ENCODE measurements at places on chromosomes 5 and 9.

DNA sequence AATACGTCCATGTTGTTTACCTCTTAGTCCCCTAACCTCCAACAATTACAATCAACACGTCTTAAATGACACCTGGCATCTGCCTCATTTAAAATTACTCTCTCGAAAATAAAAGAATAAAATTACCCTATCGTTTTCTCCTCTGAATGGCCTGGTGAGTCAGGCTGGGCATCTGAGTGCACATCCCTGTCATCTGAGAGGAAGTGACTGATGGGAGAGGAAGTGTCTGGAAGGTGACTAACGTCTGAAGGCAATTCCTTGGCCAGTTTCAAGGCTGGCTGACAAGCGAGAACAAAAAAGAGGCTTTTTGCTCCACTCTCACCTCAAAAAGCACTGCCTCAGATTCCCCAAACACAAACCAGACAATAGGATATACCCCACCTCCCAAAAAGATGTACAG lies 57.7 kb downstream of the MAPKAP1 start:
- no peak for DNase-seq

GRCh38 chr5:97182571-97183099 lies 412 bp downstream of the RIOK2 start:
- no peak for DNase-seq

DNA sequence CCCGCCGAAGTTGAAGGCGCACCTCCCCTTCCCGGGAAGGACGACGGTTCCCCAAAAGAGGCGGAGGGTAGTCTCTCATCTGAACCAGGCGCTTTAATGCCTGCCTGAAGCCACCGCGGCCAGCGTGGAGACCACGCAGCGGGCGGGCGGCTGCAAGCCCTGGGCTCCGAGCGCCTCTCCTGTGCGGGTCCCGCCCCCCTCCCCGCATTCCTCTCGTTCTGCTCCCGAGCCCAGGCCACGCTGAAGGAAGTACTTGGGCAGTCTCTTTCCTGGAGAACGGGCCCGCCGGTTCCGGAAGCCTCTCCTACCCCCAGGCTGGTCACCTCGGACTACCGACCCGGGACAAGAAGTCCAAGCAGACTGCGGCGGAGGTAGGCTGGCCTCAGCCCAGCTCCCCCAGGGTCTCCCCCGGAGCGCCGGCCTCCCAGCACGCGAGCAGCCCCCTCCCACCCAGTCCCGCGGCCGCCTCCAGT lies 571 bp downstream of the PPIC start:
- DNase-seq = peak; percentile 16

GRCh38 chr5:150562832-150563231 lies 54.9 kb downstream of the NDST1 start:
- DNase-seq = no peak

DNA sequence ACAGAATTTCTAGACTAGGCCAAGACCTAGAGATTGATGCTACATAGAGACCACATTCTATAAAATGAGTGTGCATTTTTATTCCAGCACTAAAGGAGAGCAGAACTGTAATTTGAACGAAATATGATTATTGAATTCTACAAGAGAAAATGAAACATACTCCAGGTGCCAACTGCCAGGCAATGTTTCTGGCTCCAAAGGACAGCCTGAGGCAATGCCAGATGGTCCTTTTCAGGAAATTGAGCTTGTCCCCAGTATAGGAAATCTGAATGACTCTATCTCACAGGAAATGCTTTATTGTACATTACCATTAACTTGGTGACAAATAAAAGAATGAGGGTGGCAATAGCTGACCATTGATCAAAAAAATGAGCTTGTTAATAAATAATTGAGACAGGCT lies 28.8 kb upstream of the RASGRF2 start:
- DNase-seq = no peak

DNA sequence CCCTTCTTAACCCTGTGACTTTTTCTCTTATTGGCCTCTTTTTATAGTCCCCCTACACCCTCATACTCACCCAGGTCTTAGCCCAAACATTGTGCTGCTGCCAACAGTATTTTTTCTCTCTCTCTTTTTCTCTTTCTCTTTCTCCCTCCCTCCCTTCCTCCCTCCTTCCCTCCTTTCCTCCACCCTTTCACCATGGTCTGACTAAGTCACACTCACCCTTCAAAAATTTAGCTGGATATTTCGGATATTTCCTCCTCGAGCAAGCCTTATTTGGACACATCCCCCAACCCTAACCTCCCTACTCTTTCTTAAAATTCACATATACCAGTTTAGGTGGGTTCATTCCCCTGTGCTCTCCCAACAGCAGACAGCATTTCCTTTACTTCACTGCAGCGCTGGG lies 64.7 kb downstream of the FGF1 start:
- no peak for DNase-seq

- no peak for DNase-seq
Observed at GRCh38 chr9:133702798-133703590, 35.2 kb downstream of the SARDH start.

DNA sequence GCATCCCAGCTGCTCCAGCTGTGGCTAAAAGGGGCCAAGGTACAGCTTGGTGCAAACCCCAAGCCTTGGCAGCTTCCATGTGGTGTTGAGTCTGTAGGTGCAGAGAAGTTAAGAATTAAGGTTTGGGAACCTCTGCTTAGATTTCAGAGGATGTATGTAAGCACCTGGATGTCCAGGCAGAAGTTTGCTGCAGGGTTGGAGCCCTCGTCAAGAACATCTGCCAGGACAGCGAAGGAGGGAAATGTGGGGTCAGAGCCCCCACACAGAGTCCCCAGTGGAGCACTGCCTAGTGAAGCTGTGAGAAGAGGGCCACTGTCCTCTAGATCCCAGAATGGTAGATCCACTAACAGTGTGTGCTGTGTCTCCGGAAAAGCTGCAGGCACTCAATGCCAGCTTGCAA lies 236.2 kb upstream of the ADRA1B start:
- DNase-seq = no peak
